Stimulated activated naive CD8-positive, alpha-beta T cell treated with anti-CD3 and anti-CD28 coated beads, Interleukin-15, Interleukin-2, amounts not matched to agents 100 U/mL and 50 U/mL, for 24 hours (primary cell): ENCODE measurements at places on chromosomes 16 and 17.
A peak's percentile ranks its signal among the peaks of the same experiment; 100 is the strongest.

DNA sequence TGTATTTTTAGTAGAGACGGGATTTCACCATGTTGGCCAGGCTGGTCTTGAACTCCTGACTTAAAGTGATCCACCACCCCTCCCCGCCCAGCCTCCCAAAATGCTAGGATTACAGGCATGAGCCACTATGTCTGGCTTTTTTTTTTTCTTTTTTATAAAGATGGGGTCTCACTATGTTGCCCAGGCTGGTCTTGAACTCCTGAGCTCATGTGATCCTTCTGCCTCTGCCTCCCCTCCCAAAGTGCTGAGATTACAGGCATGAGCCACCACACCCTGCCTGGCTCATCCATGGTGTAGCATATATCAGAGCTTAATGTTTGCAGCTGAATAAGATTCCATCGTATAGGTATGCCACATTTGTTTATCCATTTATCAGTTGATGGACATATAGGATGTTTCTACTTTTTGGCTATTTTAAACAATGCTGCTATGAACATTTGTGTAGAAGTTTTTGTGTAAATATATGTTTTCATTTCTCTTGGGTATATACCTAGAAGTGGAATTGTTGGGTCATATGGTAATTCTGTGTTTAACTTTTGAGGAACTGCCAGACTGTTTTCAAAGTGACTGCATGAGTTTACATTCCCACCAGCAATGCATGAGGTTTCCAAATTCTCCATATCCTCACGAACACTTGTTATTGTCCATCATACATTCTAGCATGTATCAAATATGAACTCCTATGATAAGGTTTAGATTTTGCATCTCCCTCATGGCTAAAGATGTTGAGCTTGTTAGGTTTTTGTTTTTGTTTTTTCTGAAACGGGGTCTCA lies 55.7 kb upstream of the HAS3 start:
- DNase-seq, result no peak

DNA sequence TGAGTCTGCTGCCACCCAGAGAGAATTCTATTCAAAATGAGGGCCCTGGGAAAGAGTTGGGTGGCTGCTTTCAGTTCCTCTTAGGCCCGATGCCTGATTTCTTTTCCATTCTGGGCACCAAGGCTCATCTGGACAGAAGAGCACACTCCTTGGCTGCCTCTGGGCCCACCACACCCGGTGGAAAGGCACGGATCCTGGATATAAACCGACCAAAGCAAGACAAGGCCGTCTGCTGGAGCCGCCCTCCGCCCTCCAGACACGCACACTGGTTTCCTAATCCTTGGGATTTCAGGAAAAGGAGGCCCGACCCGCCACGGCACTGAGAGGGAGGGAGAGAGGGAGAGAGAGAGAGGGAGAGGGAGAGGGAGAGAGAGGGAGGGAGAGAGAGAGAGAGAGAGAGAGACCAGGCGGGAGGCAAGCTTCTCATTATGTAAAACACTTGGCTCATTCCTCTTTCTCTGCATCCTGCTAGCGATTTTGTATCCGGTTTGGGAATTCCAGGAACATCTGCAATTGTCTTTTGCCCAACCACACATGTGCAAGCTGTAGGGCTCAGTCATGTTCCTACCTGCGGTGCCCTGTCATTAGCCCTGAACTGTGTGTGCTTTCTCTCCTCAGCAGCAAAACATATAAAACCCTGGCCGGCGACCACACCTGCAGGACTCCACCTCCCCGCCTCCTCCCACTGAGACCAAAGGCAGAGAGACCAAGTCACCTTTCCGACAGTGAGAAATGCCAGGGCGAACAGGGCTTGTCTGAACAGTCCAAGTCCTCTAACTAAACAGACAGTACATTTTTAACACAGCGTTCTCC lies 347.2 kb downstream of the SOX9 start:
- no peak for DNase-seq

- no peak for DNase-seq
Observed at GRCh38 chr17:33680472-33680871, 387.4 kb upstream of the ASIC2 start.

DNA sequence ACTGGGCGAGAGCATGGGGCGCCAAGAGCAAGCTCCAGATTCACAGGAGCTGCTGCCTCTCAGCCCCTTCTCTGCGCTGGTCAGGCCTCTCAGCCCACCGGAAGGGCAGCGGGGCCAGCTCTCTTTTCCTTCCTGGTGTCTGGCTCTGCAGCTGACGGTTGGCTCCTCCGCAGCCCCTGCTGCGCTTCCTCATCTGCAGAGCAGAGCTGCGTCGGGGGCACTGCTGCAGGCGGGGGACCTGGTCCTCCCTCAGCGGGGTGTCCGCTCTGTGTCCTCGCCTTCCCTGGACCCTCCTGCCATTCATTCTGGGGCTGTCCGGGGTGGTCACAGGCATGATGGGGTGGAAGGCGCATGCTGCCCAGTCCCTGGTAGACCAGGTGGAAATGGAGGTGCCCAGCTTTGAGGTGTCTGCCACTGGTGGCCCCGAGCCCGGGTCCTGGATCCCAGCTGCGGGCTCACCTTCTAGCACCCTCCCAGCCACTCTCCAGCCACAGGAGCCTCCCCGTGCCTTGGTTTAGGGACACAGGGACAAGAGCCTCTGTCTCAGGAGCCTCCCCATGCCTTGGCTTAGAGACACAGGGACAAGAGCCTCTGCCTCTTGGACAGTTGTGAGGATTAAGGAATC lies 84.8 kb downstream of the IRF8 start:
- DNase-seq, result no peak

- DNase-seq, result no peak
Observed at GRCh38 chr17:4807605-4808377, 839 bp downstream of the PLD2 start.

DNA sequence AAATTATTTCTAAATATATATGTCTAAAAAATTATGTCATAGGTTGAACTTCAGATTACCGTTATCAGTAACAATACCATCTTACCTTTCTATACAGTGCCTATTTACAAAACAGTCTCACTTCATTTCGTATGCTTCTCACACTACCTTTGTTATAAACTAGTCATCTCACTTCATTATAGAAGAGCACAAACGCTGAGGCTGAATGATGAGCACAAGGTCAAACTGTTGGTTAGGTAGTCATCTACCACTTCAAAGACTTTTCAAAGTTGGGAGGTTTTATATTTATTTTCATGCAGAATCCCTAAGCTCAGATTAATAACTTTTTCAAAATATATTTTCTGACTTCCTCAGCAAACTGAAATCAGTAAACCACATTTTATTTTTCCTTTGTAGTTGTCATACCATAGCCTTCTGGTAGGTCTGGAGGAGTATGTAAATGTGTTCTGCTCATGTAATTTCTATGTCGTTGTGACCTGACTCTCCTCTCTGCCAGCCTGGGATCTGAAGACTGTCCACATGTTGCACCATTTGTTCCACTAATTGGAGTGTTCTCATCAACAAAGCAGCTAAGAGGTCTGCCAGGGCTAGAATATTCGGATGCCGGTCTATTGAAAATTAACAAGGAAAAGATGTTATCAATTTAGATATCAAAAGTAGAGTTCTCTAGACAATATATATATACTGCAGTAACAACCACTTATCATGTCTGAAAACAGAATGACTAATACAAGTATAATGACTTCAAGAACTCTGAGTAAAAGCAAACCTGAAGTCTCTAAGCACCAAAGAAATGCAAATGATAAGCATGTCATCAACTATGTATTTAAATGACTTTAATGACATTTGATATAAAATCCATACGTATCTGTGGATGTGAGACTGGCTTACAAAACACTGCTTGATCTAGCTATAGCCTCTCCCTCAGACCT lies 73.9 kb downstream of the CEP95 start:
- no peak for DNase-seq

DNA sequence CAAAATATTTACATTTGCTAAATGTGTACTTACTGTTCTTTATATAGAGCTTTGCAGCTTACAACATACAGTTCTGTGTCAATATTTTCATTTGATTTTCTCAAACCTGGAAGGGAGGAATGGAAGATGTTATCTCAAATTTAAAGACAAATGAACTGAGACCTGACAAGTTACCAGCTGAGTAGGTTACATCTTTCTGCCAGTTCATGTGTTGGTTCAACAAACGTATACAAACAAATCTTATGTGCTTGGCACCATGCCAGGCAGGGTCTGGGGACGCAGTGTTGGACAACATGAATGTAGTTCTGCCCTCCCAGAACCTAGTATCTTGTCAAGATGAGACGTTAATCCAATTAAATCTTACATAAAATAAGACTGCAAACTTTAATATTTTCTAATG lies 507.5 kb upstream of the HSBP1 start:
- DNase-seq, result no peak

DNA sequence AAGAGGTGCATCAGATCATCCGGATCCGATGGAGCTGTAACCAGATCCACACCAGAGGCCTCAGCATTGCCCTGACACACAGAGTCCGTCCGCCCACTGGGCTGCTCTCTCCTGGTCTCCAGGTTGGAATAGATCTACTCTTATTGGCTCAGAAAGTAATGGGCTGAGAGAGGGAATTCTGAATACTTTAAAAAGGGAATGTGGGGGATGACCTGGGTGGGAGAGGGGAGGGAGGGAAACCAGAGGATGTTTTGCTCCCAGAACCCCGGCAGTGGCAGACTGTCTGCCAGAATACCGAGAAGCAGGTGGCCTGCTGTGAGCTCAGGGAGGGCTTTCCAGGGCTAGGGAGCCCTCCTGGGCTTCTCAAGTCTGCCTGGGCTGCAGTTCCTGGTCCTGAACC lies 126.5 kb downstream of the ENGASE start:
- no peak for DNase-seq

DNA sequence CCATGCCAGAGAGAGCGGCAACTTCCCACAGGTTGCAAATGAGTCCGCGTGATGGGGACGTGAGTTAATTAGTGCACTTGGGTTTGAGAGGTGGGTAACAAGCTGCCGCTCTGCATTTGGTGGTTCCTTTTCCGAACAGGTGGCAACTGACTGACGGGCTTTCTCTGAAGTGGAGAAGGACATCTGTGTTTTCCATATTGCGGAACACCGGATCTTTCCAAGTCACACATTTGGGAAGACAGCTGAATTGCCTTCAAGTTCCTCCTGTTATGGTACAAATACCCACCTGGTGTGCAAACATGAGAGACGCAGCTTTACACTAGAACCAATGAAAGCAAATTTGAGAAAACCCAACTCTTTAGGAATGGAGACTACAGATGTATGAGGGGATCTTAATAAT lies 451.3 kb upstream of the ZFHX3 start:
- DNase-seq, result no peak

DNA sequence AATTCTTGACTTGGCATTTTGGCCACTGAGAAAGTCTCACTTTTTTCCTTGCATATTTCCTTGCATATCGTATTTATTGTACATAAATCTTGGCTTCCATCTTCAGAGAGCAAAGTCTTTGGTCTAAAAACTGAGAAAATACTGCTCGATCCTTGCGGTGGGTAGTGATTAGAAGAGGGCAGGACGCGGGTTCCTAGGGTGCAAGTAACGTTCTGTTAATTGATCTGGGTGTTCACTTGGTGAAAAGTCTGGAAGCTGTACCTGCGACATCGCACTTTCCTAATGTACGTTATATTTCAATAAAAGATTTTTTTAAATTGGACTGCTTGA lies 758 bp upstream of the UBALD2 start:
- DNase-seq, result no peak

GRCh38 chr17:56424005-56424404 lies 169.5 kb upstream of the NOG start:
- no peak for DNase-seq

DNA sequence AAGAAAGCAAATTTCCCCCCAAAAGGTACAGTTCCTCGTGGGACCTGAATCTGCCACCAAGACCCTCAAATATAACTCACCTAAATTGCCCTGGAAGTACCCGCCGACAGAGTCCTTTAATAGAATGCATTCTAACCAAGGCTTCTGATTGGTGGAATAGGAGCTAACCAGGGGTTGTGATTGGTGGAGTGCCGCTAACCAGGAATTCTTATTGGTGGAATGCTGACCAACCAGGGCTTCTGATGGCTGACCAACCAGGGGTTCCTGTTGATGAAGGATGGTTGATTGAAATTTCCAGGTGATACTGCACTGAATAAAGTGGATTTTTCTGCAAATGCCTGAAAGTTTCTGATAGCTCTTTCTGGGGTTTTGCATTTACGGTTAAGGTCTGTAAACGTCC lies 6.5 kb downstream of the TFAP4 start:
- DNase-seq, result no peak

DNA sequence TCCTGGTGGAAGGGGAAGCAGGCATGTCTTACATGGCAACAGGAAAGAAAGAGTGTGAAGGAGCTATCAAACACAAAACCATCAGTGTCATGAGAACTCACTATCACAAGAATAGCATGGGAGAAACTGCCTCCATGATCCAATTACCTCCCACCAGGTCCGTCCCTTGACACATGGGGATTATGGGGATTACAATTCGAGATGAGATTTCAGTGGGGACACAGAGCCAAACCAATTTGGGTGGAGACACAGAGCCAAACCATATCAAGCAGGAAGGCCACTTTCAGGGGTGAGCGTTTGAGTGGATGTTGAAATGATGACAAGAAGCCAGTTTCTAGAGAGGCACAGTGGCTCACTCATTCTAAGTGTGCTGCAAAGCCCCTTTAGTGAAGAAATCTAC lies 143.8 kb downstream of the CPPED1 start:
- DNase-seq, result no peak

GRCh38 chr17:73343168-73343634 lies 31.4 kb upstream of the CDC42EP4 start:
- no peak for DNase-seq

- no peak for DNase-seq
Observed at GRCh38 chr16:87310610-87311009, 6.6 kb downstream of the C16orf95 start.

- no peak for DNase-seq
Observed at GRCh38 chr17:27531469-27531961, 75.3 kb downstream of the KSR1 start.

GRCh38 chr17:77404812-77405581 lies 264.2 kb downstream of the SEC14L1 start:
- peak; percentile 87 for DNase-seq

DNA sequence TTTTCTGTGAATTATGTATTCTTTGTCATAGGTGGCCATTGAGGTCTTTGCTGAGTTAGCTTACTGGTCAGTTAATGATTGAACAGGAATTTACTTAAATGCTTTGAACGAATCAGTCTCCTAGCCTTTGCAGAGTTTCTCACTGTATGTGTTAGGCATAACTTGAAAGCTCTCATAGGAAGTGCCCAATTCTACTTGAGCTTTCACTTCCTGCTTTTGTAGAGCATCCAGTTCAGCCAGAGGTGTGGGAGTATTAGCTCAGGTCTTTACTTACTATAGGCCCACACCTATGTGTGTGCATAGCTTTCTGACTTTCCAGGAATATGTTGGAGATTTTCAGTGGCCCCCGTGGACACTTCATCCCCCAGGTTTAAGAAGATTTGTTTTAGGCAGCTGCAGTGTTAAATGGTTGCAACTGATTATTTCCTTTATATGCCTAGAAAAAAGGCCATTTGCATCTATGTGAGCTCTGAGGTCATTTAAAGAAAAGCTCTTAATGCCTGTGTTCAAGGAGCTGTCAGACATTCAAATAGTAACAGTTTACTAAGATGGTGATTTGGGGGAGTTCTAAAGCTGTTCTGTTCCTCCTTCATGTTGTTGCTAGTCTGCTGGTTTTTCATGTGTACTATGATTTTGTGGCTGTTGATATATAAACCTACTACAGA lies 62.3 kb downstream of the PHKB start:
- DNase-seq, result no peak
